Neural crest cell (in vitro differentiated cells): ENCODE measurements at places on chromosomes 16 and 17. TPM values are rescaled to one million over a fixed set of nuclear protein-coding genes. Genes with fewer than 3 reads are reported as not detected.

DNA sequence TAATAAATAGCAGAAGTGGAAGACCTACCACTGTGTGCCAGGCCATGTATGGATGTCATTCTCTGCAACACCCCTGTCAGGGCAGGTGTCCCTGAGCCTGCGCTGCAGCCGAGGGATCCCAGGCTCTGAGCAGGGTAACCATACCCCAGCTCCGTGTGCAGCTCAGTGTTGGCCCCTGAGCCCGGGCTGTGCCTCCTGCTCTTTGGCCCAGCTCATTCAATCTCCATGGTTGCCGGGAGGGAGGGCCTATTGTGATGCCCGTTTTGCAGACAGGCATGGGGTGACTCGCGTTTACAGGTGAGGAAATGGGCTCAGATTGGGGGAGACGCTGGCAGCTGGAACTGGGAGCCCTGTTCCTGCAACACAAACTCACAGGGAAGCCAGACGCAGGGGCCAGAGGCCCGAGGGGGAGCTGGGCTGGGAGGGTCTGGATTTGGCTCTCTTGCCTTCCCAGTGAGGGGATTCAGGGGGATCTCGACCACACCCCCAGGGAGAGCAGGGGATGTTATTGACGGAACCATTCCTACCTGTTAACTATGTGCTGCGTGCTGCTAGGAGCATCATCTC, 190.5 kb downstream of the IRF8 start:
- no peak for DNase-seq

The KCTD19 gene
- total RNA-seq: 1.1 and 1.3 TPM in 2 replicates

- DNase-seq: no peak
These were observed 53.3 kb downstream of the HIC1 start for GRCh38 chr17:2108170-2108569.

- no peak for DNase-seq
These were observed 15.2 kb downstream of the RABEP1 start for GRCh38 chr17:5297245-5297644.

- no peak for DNase-seq
These were observed 3.7 kb upstream of the PGS1 start for GRCh38 chr17:78374631-78375274.

DNA sequence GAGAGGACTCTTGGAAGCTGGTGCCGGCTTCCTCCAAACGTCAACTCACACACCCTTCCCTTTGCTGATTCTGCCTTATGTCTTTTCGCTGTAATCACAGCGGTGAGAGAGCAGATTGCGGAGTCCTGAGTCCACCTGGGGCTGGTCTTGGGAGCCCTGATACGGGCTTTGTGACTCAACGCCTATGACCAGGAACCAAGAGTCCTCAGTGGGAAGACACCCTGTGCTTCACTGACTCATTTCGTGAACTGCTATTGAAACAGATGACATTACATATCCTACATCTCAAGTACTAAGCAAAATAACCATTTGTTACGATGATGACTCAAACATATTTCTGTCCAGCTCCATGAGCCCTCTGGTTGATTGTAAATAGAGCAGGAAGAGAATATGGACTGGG, 90.7 kb upstream of the CREBBP start:
- no peak for DNase-seq

DNA sequence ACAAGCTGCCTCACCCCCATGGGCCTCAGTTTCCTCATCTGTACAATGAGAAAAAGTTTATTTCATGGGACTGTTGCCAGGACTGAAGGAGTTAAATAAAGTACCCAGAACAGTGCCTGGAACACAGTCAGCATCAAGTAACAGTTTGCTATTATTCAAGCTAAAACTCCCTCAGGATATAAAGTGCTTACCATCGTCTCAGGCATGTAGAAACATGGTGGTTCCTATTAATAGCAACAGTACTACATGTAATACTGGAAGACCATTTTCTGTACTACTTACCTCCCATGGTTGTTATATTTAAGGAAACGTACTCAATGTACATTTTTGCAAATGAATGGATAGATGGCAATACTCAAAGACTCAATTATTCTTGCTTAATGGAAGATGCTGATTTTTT, 93.4 kb downstream of the NCOR1 start:
- no peak for DNase-seq

DNA sequence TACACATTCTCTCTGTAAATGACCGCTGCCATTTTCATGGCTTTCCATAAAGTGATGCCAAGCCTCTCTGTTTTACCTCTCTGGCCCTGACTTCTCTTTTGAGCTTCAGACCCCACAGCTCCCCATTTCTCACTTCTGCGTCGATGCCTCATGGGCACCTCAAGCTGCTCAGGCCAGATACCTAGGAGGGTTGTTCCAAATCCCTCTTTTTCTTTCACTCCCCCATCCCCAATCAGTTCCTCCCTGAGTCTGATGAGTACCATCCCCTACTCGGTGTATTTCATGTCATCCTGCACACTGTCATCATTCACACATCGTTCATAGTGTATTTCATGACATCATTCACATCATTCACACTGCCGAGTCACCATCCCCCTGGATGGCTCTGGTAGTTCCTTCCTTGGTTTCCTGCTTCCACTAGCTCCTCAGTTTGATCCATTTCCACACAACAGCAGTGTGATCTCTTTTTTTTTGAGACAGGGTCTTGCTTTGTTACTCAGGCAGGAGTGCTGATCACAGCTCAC, 43.1 kb downstream of the NTN1 start:
- DNase-seq: no peak

- no peak for DNase-seq
These were observed 1161.5 kb downstream of the CDH11 start for GRCh38 chr16:63960321-63960720.

The KRTAP4-9 gene
- not detected in 2 replicates for total RNA-seq

The GOSR1 gene
- total RNA-seq: 53.8 and 56.7 TPM in 2 replicates

The PTX4 gene
- total RNA-seq: 0.28 TPM in 1 of 2 replicates, not detected in the other

The TVP23A gene
- 6.9 and 7.7 TPM in 2 replicates for total RNA-seq

The FN3K gene
- total RNA-seq: 21.7 and 23.8 TPM in 2 replicates

DNA sequence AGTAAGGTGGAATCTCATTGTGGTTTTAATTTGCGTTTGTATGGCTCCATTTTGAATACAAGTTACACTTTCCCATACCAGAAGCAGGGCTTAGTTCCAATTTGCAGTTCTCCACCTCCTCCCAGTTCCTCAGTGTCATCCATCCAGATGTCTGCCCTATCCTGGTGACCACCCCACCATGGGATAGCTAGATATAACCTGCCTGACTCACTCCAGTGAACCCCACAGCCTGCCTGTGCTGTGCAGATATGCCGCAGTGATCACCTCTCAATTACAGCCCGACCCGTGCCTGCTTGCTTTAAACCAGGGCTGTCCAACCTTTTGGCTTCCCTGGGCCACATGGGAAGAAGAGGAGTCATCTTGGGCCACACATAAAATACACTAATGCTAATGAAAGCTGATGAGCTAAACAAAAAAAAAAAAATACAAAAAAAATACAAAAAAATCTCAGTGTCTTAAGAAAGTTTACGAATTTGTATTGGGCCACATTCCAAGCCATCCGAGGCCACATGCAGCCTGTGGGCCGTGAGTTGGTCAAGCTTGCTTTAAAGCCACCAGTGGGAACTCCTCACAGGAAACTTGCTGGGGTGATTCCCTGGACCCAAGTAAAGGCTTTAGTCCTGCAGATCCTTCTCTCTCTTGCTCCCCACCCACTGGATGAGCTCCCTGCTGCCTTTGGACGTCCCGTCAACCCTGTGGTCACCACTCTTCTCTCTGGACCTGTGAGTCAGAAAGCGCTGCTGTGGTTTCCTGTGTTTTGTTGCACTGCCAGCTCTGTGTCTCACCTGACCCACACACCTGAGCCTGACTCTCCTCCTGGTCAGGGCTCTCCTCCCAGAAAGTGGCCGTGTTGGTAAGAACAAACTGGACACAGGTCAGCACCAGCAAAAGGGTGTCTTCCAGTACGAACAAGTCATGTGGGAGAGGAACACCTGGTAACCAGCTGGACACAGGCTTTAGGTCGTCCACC, 83.0 kb downstream of the EMP2 start:
- no peak for DNase-seq

DNA sequence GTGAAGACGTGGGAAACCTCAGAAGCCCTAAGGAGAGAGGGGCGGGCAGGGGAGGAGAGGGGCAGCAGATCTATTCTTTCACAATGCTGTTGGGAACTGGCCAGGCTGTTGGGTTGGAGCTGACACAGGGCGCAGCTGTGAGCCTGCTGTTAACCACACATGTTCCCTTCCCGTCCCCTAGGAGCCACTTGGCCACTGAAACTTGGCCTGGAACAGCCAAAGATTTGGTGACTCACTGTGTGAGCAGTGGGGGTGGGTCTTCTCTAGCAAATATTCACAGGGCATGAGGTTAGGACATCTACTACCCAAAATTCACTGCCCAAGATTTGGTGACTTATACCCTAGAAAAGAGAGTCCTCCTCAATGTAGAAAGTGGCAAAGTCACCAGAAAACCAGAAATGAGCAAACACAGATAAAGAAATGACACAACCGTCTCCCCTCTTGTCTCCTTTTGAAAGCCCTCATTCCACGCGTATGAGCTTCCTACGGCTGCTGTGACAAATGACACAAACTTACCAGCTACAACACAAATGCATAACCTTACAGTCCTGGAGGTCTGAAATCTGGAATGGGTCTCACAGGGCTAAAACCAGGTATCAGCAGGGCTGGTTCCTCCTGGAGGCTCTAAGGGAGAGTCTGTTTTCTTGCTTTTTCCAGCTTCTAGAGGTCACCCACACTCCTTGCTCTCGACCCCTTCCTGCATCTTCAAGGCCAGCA, 6.3 kb downstream of the TBC1D16 start:
- no peak for DNase-seq

DNA sequence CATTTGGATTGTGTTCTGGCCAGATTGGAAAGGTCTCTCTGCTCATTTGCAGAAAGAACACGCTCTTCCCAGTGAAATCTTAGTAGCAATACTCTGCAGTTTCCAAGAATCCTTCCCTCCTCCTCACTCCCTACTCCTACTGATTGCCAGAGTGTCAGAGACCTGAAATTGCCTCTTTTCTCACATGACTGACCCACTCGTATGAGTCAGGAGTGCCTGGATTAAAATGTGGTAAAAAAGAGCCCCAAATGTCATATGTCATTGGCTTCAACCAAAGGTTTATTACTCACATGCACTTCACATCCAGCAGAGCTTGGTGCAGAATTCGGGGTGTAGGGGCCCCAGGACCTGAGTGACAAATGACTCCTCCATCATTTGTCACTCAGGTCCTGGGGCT, 39.7 kb upstream of the IRX3 start:
- DNase-seq: no peak

The KRT12 gene
- total RNA-seq: not detected in 2 replicates

DNA sequence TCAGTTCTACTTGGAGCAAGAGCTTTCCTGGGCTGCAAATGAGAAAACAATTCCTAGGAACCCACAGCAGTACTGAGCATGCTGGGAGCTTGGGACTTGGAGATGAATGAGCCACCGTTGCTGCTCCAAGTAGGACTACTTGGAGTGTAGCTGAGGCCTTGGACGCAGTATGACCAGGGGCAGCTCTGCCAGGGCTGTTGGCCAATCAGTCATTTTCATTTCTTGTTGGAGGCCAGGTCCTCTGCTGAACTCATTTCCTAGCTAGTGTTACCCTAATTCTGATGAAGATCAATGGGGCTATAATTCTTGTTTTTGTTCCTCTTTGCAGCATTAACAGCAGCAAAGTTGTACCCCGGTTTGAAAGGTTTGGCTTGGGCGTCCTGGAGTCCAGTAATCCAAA, 8.0 kb upstream of the LGALS9 start:
- no peak for DNase-seq

- no peak for DNase-seq
These were observed 1.8 kb downstream of the C16orf96 start for GRCh38 chr16:4557973-4558372.

The KRT14 gene
- total RNA-seq: not detected in 2 replicates

- no peak for DNase-seq
These were observed 7.7 kb downstream of the ARHGAP17 start for GRCh38 chr16:25007284-25007984.

- no peak for DNase-seq
These were observed 483.1 kb upstream of the ERCC4 start for GRCh38 chr16:13436641-13437412.

GRCh38 chr16:28208824-28209223, 2.9 kb downstream of the XPO6 start:
- DNase-seq: no peak

- DNase-seq: no peak
These were observed 5.8 kb upstream of the TNRC6A start for GRCh38 chr16:24723663-24724062.

GRCh38 chr17:75439287-75439686, 17.1 kb upstream of the TMEM94 start:
- no peak for DNase-seq

DNA sequence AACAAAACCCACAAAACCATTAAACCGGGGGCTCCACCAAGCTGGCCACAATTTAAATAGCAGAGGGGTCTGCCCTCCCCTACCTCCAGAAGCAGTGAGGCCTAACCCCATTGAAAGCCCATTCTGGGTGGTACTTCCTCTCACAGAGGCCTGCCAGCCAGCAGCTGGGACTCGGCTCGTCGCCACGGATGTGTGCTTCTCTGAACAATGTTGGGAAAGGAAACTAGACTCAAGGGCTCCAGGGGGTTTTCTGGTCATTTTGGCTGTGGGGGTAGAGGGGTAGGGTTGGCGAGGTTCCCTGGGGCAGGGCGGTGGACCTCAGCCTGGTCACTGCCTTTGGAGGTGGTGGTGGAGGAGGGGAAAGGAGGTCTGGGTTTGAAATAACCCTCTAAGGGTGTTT, 4.7 kb upstream of the PLCG2 start:
- DNase-seq: no peak

GRCh38 chr16:83711069-83711468, 96.7 kb upstream of the HSBP1 start:
- no peak for DNase-seq

DNA sequence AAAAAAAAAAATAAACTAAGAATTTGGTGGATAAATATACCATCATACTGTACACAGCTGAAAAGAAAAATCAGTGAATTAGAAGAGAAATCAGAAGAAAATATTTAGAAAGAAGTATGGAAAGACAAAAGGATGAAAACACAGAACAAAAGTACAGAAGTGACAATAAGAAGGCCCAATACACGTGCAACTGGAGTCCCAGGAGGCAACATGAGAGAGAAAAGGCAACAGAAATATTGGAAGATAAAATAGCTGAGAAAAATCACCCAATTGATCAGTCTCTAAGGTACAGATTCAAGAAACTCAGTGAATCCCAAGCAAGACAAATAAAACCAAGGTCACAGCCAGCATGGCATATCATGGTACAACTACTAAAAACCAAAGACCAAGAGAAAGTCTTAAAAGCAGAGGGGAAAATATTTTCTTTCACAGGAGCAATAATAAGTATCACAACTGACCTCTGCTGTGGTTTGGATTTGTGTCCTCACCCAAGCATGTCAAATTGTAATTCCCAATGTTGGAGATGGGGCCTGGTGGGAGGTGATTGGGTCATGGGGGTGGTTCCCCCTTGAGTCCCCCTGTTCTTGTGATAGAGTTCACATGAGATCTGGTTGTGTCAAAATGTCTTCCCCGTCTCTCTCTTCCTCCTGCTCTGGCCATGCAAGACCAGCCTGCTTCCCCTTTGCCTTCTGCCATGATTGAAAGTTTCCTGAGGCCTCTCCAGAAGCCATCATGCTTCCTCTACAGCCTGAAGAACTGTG, 20.2 kb upstream of the ENGASE start:
- DNase-seq: no peak

DNA sequence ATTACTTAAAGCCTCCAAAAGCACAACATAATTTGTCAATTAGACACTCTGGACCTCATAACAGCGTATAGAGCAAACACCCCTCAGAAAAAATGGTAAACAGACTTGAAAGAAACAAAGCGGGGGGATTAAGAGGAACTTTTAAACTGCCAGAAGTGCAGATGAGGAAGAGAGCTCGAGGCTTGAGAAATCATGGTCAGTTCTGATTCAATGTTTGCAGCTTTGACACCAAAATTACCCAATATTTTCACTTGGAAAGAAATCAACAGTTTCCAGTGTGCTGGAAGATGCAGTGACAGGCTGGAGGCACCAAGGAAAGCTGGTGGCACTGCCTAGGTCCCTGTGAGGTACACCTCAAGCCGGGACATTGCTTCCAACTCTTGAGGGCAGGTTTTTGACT, 180.9 kb upstream of the TOX3 start:
- DNase-seq: no peak
